ENCODE measurements at places on chromosomes 6 and 20. TPM values are rescaled to one million over a fixed set of nuclear protein-coding genes. Genes with fewer than 3 reads are reported as not detected.

DNA sequence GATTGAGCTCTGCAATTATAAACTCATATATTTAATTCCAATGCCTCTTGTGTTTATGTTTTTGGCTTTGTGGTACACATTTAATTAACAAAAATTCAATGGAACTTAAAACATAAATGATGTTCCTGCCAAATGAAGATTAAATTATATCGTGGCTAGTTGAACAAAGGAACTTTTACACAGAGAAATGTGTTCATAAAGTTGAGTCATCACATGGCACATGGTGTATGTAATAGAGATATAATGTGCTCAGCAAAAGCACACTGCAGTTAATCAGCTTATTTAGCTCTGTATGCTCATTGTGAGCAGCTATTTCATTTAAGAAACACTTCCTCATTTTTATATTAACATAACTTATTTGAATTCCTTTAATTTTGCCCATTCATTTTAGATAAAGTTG lies 1295.6 kb upstream of the CITED2 start:
- no peak for DNase-seq

ANKRD66 gene
- not detected for total RNA-seq

SLC26A8 gene
- not detected for total RNA-seq

DNA sequence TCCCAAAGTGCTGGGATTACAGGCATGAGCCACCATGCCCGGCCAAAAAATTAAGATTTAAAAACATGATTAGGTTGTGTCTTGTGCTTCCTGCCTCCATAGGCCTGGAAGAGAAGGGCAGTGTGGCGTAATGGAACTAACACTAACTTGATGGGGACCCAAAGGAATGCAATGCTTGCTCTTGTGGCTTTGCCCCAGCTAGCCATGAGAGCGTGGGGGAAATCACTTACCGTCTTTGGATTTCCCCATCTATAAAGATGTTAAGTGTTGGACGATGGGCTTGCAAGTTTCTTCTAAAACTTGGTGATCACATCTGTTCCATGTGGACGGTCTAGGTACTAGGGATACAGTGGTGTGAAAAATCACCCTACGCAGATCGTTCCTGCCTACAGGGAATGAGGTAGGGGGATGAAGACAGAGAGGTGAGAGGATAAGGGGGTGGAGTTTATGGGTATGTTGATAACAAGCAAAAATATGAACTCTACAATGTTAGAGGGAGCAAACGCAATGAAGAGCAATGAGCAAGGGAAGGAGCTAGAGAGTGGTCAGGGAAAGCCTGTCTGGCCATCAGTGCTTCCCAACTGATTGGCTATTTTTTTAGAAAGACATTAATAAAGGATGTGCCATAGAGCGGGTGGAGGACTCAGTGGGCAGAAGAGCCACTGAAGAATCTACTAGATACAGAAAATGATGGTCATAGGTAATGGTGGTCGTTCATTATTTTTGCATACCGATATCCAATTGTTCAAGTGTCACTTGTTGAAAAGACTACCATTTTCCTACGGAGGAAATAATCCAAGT lies 165.2 kb downstream of the BCAS1 start:
- no peak for DNase-seq

HSF2 gene
- total RNA-seq: 3.5 TPM

Measured in pancreas (tissue), 10 donors.